ENCODE measurements at places on chromosomes 16 and 17.

- DNase-seq: no peak
These were observed 89.7 kb upstream of the CDYL2 start for GRCh38 chr16:80894091-80894490.

GRCh38 chr17:60857556-60858080 is 180.0 kb downstream of the BCAS3 start:
- DNase-seq: no peak

GRCh38 chr16:12009922-12010321 is 33.4 kb downstream of the SNX29 start:
- no peak for DNase-seq

- peak; percentile 78 for DNase-seq
These were observed at the start of gene MEIOC for GRCh38 chr17:44655983-44656710. MEIOC (plus strand) TSS chr17:44656468; CDS start chr17:44656614, 146 bp downstream.

GRCh38 chr17:39820541-39820940 is 43.6 kb downstream of the IKZF3 start:
- no peak for DNase-seq

GRCh38 chr16:3401719-3402397 is 843 bp downstream of the ZNF174 start:
- no peak for DNase-seq

- DNase-seq: no peak
These were observed 12.1 kb downstream of the ZDHHC7 start for GRCh38 chr16:84999200-84999599.

DNA sequence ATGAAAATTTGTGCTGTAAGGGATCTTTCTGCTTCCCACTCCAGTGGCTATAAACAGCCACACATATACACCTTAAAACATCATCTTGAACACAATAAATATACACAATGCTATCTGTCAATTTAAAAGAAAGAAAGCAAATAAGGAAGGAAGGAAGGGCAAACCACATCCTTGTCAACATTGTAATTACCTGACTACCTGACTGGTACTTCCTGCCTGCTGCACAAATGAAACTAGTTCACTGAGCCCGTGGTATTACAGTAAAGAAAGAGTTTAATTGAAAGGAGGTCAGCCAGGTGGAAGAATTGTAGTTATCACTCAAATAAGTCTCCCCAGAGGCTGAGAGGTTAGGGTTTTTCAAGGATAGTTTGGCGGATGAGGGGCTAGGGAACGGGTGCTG is 344.4 kb upstream of the ASIC2 start:
- no peak for DNase-seq

DNA sequence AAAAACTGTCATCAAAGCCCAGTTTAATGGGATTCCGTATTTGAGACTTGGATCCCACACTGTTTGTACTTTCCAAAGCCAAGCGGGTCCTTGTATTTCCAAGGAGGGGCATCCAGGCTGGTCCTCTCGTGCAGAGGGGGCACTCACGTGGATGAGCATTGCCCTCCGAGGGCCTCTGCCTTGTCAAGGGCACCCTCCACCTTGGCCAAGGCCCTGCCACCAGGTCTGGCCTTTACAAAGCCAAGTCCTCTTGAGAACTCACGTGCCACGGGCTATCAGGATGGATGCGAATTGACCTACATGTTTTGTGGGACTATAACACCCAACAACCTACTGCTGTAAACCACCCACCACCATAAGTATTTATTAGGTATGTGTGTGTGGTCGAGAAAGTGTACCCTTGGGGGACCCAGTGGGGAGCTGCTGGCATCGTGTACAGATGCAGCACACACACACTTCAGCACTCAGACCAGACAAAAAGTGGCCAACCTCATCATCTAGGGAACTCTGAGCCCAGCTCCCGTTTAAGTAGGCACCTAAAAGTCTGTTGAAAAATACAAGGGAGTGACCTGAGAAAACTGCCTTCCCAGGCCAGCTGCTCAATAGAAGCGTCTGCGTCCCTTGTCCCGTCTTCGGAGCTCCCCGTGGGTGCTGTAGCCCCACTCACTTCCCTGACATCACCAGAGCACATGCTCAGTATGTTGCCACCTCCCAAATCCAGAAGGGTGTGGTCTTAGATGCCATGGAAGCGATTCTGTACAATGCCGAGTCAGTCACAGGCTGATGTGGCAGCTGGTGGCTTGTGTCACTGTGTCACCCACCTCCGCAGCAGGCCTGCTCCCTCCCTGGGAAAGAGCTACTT is 12.9 kb downstream of the MAP1LC3B start:
- DNase-seq: no peak

- DNase-seq: no peak
These were observed 957.1 kb upstream of the RBFOX1 start for GRCh38 chr16:6375465-6376075.

DNA sequence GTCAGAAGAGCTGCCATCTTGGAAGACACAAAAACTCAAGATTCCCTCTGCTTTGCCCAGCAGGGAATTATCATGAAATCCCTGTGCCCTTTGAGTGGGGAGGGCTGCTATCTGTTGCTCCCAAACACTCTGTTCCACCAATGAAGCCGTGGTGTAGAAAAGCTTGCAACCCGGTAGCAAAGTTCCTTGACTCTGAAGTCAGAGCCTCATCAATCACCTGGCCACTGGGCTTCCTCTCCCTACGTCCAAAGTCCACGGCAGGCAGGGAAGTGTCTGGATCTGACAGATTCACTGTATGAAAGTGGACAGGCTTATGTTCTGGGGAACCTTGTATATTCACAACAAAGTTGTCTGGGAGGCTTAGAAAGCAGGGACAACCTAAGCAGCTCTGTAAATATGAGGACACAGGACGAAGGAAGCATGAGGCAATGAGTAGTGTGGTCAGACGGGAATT is 343.3 kb downstream of the SLC39A11 start:
- no peak for DNase-seq

DNA sequence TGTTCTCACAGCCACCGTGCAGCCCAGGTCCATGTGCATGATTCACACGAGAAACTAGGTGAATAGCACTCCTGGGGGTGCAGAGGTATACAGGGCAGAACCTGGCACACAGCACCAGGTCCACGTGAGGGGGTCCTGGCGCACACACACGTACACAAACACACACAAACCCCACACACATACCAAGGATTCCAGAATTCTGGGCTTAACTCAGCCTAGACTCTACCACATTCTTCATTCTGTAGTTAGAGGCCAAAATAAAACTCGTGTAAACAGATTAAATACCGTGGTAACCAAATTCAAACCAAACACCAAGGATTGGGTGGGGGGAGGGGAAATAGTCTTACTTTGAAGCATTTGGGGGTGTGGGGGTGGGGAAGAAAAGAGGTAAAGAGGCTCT is 58.5 kb downstream of the XYLT1 start:
- DNase-seq: peak; percentile 42

DNA sequence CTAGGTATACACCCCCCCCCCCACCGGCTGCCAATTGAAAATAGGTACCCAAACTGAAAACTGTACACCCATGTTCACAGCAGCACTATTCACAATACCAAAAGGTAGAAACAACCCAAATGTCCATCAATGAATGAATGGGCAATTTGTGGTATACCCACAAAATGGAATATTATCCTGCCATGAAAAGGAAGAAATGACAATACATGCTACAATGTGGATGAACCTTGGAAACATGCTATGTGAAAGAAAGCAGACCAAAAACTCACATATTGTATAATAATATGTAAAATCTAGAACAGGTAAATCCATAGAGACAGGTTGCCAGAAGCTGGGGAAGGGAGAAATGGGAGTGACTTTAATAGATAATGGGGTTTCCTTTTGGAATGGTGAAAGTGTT is 417.5 kb downstream of the UTP18 start:
- no peak for DNase-seq

DNA sequence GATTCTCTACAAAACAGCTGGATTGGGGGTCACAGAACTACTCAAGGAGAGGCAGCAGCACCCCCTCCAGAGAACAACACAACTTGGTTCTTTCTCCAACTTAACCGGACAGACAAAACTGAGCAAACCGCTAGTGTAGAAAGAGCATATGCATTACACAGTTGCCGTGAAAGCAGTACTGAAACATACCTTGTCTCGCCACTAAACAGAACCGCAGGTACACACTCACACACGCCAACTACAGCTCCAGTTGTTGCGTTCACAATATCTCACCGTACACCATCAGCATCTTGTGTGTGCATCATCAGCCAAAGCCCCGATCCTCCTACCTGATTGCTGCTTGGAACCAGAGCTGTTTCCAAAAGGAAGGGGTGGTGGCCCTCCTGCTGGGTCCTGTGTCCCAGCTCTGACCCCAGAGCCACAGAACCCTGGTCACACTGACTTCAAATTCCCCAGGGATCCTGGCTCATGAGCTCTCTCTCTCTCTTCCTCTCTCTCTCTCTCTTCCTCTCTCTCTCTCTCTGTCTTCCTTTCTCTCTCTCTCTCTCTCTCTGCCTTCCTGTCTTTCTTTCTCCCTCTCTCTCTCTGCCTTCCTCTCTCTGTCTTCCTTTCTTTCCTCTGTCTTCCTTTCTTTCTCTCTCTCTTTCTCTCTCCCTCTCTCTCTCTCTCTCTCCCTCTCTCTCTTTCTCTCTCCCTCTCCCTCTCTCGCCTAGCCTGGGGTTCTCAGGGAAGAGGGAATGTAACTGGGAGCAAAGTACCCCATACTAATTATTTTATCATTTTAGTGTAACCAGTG is 8.4 kb downstream of the PIMREG start:
- DNase-seq: no peak

- peak; percentile 26 for DNase-seq
These were observed 52.7 kb upstream of the ZNF469 start for GRCh38 chr16:88329726-88330700.

GRCh38 chr16:69823831-69824563 is 61.9 kb downstream of the WWP2 start:
- DNase-seq: peak; percentile 71

- DNase-seq: no peak
These were observed 335.6 kb upstream of the ASIC2 start for GRCh38 chr17:33628500-33629346.

GRCh38 chr16:87254734-87255133 is 62.5 kb downstream of the C16orf95 start:
- no peak for DNase-seq

- no peak for DNase-seq
These were observed 65.9 kb downstream of the VPS35L start for GRCh38 chr16:19621445-19621844.

DNA sequence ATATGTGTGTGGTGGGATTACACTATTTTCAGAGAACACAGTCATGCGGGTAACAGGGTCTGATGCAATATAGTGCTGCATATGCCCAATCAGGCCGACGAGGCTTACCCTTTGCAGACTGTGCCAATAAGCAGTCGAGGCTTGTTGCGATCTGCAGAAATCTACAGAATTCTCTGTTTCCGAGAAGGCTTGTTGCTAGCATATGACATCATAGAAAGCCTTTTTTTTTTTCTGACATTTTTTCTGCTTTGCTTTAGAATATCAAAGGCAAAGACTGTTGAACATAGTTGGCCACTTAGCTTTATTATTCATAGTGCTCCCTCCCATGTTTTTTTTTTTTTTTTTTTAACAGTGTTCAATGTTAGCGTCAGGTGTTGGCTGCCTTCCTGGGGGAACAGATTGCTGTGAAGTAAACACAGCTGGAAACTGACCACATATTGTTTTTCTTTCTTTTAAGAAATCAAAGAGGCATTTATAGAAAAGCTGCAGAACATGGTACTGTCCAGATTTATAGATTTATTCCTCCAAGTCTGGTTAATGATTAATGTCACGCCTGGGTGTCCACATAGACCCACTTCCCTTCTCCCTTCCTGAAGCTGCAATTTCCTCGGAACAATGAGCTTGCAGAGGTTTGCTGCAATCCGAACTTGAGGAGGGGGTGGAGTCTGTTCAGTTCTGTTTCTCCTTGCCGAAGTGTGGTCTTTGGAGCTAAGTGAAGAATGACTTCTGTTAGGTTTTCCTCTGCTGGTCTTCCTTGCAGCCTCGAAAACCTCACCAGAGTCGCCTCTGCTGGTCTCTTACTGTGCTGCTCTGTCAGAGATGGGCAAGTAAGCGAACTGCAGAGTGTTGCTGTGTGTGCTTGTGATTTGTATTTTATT is 87.3 kb downstream of the MAP2K6 start:
- no peak for DNase-seq

- DNase-seq: peak; percentile 38
These were observed 4.3 kb upstream of the HSF5 start for GRCh38 chr17:58492238-58493121.

GRCh38 chr17:30249460-30249859 is 14.0 kb upstream of the SLC6A4 start:
- no peak for DNase-seq

DNA sequence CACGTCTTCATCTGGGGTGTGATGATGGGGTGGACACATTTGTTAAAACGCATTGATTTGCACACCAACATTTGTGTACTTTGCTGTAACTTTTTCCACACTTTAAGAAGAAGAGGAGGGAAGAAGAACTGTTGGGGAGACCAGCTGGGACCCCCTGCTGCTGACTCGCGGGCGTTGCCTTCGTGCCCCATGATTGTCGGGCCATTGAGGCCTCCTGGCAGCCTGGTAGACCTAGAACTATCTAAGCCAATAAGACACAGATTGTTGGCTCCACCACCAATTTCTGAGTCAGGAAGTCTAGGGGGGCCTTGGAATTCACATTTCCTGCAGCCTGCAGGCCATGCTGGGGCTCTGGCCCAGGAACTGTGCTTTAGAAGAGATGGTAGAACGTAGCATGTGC is 105.5 kb downstream of the TNFRSF13B start:
- no peak for DNase-seq

DNA sequence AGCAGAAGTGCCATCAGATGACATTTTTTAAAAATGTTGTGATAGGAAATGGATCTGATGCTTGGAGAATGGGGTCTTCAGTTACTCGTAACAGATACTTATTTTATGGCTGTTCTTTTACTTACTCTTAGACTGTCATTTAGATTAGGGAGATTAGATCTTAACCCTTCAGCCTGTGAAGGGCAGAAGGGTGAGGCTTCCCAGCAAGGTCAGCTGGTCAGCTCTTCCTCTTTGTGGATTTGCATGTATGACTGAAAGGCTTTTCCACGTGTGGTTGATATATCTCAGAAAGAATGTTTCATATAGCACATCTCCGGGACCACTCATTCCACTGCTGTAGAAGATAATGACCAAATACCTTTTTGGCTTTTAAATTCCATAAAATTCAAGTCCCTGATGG is 27.4 kb downstream of the GRB7 start:
- DNase-seq: no peak

DNA sequence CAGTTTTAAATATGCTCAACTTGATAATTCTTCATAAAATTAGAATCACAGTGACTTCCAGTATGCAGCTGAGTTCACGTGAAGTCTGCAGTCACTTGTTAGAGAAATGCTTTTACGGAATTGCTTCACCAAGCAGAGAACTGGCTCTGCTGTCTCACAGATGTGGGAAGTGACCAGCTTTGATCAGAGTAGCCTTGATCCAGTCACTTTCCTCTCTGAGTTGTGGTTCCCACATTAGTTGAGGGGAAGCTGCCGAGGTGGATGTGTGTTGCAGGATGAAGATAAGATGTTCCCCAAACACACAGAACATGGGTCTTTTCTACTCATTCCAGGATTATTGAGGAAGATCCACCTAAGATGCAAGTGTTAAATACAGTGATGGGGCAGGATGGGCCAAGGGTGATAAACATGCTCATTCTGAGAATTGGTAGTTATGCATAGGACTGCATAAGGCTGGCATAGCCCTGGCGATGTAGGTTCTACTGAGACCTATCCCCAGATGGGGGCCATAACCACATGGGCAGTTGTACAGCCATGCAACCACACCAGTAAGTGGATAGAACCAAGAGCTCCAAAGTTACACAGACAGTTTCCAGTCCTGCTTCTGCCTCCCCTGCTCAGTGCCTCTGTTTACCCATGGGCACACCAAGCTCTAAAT is 168.9 kb upstream of the MAF start:
- DNase-seq: no peak
